ENCODE measurements at places on chromosomes 1 and 21. TPM values are rescaled to one million over a fixed set of nuclear protein-coding genes. Genes with fewer than 3 reads are reported as not detected.

The CFHR5 gene
- total RNA-seq, result not detected

DNA sequence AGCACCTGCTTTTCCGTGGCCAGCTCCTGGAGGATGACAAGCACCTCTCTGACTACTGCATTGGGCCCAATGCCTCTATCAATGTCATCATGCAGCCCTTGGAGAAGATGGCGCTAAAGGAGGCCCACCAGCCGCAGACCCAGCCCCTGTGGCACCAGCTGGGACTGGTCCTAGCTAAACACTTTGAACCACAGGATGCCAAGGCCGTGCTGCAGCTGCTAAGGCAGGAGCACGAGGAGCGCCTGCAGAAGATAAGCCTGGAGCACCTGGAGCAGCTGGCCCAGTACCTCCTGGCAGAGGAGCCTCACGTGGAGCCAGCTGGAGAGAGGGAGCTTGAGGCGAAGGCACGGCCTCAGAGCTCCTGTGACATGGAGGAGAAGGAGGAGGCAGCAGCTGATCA lies 413 bp downstream of the UBL4B start:
- no peaks in the 10 kb centered on the region for H3K4me1 ChIP-seq
- no peak for DNase-seq
- H3K27ac ChIP-seq, result no peak overlapping the region
- no peak overlapping the region for H3K4me3 ChIP-seq
- no peaks in the 10 kb centered on the region for H3K27me3 ChIP-seq

GRCh38 chr21:16742741-16743140 lies 770.1 kb upstream of the CXADR start:
- no peak for DNase-seq
- H3K4me3 ChIP-seq, result no peak overlapping the region
- no peaks in the 10 kb centered on the region for H3K36me3 ChIP-seq
- peaks cover 5% of the 10 kb centered on the region for H3K4me1 ChIP-seq

- H3K4me1 ChIP-seq, result no peaks in the 10 kb centered on the region
- no peak for DNase-seq
- no peak overlapping the region for H3K27ac ChIP-seq
- no peaks in the 10 kb centered on the region for H3K36me3 ChIP-seq
Observed at GRCh38 chr21:27647921-27648320, 681.0 kb upstream of the ADAMTS5 start.

DNA sequence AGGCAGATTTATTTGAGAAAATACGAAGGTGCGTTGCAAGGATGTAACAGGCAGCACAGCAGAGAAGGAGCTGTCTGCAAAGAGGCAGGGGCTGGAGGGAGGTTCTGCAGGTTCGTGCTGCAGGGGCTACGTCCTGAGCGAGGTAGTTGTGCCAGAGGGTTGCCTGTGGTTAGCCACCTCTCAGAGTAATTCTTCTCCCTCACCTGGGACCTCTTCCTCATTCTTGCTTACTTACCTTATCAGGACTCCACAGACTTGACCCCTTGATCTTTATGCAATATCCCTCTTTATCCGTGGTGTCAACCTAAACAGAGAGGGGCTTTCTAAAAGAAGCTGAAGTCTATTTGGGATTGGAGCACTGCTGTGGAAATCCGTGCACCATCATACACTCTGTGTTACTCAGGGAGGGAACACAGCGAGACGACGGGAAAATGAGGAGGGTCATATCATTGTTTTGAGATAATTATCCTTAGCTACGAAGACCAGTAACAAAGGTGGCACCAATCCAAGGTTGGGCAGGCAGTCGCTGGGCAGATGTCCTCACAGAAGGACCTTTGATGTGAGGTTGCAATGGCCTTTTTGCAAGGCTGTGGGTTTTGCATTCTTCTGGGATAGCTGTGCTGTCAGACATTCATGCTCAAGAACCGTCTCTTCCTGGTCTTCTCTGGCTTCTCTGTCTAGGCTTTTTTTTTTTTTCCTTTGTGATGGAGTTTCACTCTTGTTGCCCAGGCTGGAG lies 82.8 kb downstream of the WDR4 start:
- no peak overlapping the region for H3K27ac ChIP-seq
- no peaks in the 10 kb centered on the region for H3K27me3 ChIP-seq
- no peaks in the 10 kb centered on the region for H3K36me3 ChIP-seq
- no peaks in the 10 kb centered on the region for H3K4me1 ChIP-seq
- H3K4me3 ChIP-seq, result no peak overlapping the region
- DNase-seq, result no peak

- no peaks in the 10 kb centered on the region for H3K36me3 ChIP-seq
- DNase-seq, result peak; percentile 39
- no peaks in the 10 kb centered on the region for H3K27me3 ChIP-seq
- no peak overlapping the region for H3K27ac ChIP-seq
- H3K4me1 ChIP-seq, result no peaks in the 10 kb centered on the region
Observed at GRCh38 chr1:231550448-231550781, 21.9 kb downstream of the TSNAX start.

- no peak overlapping the region for H3K27ac ChIP-seq
- peaks cover 51% of the 10 kb centered on the region for H3K4me1 ChIP-seq
- H3K4me3 ChIP-seq, result no peak overlapping the region
Observed at GRCh38 chr1:64476251-64476952, 6.5 kb downstream of the CACHD1 start.

DNA sequence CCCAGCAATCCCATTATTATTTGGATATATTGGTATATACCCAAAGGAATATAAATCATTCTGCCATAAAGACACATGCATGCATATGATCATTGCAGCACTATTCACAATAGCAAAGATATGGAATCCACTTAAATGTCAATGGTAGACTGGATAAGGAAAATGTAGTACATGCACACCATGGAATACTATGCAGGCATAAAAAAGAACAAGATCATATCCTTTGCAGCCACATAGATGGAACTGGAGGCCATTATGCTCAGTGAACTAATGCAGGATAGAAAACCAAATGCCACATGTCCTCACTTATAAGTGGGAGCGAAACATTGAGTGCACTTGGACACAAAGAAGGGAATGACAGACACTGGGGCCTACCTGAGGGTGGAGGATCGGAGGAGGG lies 24.6 kb downstream of the KAZN start:
- no peak for DNase-seq
- H3K4me1 ChIP-seq, result peaks cover 38% of the 10 kb centered on the region
- no peak overlapping the region for H3K27ac ChIP-seq
- no peaks in the 10 kb centered on the region for H3K27me3 ChIP-seq

- no peaks in the 10 kb centered on the region for H3K27me3 ChIP-seq
- no peak overlapping the region for H3K4me3 ChIP-seq
- H3K27ac ChIP-seq, result no peak overlapping the region
- no peaks in the 10 kb centered on the region for H3K36me3 ChIP-seq
- no peak for DNase-seq
Observed at GRCh38 chr1:54510715-54511270, 37.2 kb upstream of the ACOT11 start.

DNA sequence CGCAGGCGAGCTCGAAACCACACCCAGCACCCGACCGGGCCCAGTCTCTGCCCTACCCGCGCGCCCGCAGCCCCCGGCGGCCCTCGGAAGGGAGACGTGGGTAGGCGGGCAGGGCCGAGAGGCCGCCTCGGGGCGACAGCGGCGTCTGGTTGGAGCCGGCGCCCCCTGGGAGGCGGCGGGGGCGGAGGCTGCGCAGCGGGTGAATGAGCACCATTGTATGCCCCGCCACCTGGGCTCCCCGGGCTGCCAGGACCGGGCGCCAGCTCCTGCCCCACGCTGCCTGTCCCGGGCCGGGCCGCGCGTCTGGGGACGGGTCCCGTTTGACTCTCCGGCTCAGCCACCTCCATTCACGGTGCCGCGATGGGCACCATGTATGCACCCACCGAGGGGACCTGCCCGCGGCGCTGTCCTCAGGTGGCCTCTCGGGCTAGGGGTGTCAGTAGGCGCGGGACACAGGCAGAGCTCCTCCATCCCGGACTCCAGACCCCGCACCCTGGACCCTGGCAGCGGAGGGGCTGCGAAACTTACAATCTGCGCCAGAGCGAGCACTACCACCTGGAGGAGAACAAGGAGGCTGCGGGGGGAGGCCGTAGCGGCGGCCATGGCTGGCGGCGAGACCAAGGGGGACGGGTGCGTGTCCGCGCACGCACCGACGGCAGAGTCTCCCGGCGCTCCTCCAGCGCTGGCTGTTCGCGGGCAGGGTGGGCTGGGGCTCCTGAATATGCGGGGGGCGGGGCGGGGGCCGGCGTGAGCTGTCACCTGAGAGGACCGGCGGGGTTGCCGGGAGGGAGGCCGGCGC lies at the start of gene COL9A2:
Gene COL9A2, minus strand, starts transcription at position 692 of the 799 bp plus-strand sequence. Its CDS starts 89 bp downstream, at position 603.
- peaks cover 57% of the 10 kb centered on the region for H3K27me3 ChIP-seq
- peaks cover 15% of the 10 kb centered on the region for H3K4me1 ChIP-seq
- peak; percentile 64 for DNase-seq
- no peak within 1 kb of the TSS for H3K27ac ChIP-seq
- H3K36me3 ChIP-seq, result no peaks in the 10 kb centered on the region

Data from neural progenitor cell (in vitro differentiated cells).